Activated CD4-positive, alpha-beta memory T cell treated with anti-CD3 and anti-CD28 coated beads for 36 hours (primary cell): ENCODE measurements at places on chromosomes 6 and 20.

GRCh38 chr20:37388831-37389230 lies 42.9 kb downstream of the SRC start:
- DNase-seq = peak; percentile 2

- no peak for DNase-seq
These were observed 39.6 kb upstream of the CSE1L start for GRCh38 chr20:49006446-49006980.

DNA sequence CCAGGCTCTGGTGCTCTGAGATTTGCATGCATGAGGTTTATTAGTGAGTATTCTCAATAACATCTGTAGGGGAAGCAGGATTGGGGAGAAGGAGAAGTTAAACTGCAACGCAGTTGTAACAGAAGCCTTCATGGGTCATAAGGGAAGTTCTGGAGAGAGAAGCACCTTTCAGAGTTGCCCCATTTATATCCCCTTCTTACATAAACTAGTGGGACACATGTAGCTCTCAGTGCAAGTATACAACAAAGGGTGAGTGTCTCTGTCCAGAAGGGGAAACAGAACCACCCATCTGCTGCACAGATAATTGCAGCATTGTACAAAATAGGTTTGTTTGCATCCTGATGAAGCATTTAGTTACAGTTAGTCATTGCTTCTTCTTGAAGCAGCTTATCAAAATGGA lies 4.3 kb upstream of the ADGB start:
- no peak for DNase-seq

DNA sequence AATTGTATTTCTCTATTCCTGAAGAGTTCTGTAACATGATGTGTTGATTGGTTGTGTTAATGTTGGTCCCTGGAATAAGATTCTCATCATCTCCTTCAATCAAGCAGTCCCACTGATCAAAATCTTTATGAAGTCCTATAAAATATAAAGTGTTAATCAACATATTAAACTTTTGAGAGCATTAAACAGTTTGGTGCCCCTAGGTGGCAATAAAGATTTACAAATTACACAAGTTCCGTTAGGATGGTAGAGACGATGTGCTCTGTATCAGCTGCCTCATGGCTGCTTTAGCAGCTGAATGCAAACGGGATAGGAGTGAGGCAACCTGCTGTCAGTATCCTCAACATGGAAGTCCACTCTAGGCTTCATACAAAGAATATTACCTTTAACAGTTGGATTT lies 16.9 kb downstream of the TDRD6 start:
- DNase-seq = no peak

DNA sequence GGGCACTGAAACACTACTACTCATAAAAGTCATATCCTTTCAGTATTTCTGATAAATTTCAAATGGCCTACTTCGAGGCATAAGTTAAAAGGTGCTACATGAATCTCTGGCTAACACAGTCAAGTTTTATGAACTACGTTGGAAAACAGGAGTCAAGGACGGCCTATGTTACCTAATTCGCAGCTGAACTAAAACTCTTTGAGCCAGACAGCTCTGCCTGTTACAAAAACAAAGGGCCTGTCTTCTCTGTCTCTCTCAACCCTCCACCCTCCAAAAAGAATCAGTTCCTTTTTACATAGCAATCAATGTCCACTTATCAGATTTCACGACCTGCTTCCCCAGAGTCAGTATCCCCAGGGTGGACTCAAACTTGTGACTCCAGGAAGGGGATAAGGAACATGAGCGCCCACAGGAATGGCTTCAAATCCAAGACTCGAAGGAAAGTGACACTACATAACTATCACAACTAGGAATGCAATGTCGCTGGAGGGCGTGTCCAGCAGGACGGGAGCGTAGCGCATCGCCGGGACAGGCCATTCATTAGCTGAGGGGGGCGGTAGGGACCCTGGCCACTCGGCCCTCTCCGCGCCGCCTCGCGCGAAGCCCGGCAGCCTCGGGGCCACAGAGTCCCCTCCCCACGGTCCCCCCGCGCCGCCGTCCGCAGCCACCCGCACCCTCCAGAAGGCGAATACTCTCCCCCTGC lies 591 bp downstream of the IBTK start:
- DNase-seq = peak; percentile 53

DNA sequence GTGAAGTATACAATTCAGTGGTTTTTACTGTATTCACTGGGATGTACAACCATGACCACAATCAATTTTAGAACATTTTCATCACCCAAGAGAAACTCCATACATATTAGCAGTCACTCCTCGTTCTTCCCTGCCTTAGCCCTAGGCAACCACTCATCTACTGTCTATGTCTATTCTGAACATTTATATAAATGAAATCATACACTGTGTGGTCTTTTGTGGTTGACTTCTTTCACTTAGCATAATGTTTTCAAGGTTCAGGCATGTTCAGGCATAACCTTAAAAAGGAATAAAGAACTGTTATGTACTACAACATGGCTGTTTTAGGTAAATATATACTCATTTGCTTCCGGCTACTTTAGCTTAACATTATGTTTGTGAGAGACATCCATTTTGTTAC lies 37.3 kb downstream of the BLTP3A start:
- no peak for DNase-seq

GRCh38 chr6:148455225-148455624 lies 112.6 kb downstream of the SASH1 start:
- no peak for DNase-seq

DNA sequence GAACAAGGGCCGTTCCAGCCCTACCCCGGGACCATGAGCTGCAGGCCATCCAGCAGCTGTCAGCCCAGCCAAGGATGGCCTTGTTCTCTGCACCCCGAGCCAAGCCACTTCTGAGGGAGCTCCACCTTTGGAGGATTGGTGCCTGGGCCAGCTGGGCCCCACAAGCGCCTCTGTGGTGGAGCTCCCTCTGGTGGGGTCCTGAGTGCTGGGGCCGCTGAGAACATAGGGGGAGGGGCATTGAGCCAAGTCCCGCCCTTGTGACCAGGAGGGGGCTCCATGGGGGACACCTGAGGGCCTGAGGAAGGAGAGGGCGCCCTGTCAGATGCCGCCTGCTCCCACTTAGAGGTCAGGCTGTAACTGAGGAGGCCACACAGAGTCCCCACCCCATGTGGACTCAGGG lies 43.2 kb downstream of the YTHDF1 start:
- DNase-seq = peak; percentile 21

GRCh38 chr20:10951216-10951615 lies 277.4 kb upstream of the JAG1 start:
- DNase-seq = no peak

- no peak for DNase-seq
These were observed 2.0 kb downstream of the EDEM2 start for GRCh38 chr20:35145141-35145564.

GRCh38 chr6:8389036-8389818 lies 46.1 kb downstream of the SLC35B3 start:
- no peak for DNase-seq

GRCh38 chr20:2509468-2509781 lies 710 bp upstream of the ZNF343 start:
- DNase-seq = no peak

DNA sequence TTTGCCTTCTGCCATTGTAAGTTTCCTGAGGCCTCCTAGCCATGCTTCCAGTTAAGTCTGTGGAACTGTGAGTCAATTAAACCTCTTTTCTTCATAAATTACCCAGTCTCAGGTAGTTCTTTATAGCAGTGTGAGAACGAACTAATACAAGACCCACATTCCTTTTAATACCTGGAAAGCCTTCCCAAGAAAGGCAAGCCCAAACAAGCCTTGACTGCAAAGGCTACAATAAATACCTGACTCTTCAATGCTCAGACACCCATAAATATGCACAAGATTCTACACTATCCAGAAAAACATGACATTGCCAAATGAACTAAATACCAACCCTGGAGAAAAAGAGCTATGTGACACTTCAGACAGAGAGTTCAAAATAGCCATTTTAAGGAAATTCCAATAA lies 338.8 kb downstream of the HAO1 start:
- DNase-seq = no peak

GRCh38 chr20:23588434-23589403 lies 17.0 kb downstream of the CST9 start:
- DNase-seq = no peak

- no peak for DNase-seq
These were observed 2.5 kb upstream of the HLA-DRA start for GRCh38 chr6:32436995-32437836.

DNA sequence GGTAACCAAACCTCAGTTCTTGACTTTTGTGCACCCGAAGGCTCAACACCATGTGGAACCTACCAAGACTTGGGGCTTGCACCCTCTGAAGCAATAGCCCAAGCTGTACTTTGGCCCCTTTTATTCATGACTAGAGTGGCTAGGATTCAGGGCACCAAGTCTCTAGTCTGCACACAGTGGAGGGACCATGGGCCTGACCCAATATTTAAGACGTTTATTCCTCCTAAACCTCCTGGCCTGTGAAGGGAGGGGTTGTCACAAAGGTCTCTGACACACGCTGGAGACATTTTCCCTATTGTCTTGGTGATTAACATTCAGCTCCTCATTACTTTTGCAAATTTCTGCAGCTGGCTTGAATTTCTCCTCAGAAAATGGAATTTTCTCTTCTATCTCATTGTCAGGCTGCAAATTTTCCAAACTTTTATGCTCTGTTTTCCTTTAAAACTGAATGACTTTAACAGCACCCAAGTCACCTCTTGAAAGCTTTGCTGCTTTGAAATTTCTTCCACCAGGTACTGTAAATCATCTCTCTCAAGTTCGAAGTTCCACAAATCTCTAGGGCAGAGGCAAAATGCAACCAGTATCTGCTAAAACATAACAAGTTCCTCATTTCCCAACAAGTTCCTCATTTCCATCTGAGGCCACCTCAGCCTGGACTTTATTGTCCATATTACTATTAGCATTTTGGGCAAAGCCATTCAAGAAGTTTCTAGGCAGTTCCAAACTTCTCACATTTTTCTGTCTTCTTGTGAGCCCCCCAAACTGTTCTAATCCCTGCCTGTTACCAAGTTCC lies 481.4 kb upstream of the BTBD3 start:
- DNase-seq = no peak

- DNase-seq = peak; percentile 18
These were observed 15.5 kb upstream of the ZFP57 start for GRCh38 chr6:29696147-29697125.

DNA sequence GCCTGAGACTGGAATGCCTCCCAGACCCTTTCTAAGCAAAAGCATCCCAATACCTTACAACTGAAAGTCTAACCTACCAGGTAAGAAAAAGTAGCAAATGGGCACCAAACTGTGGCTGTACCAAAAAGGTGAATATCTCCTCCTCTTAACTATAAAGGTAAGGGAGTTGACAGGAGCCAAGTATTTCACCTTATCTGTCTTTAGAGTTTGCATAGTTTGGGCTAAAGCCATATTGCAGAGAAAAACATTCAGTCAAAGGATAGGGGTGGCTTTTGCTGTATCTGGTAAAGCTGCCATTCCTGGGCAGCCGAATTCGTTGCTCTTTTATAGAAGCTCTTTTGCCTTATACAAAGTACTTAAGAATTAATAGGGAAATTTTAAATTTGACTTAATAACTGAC lies 38.1 kb downstream of the PHF3 start:
- DNase-seq = no peak

DNA sequence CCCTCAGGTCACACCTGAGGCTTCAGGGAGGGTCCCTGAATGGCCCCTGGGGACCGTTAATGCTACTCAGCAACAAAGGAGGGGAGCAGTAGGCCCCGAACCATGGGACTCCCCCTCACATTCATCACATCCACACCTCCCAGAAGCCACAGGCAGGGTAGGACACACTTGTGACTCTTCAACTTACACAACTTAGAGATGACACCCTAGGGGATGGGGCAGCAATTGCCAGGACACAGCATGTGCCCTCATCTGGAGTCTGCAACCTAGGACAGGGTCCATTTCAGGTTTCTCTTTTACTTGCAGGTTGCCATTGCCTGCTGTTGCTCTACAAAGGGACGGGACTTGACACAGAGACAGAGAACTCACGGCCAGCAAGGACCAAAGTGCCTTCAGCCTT lies 770 bp downstream of the ULBP3 start:
- DNase-seq = peak; percentile 36

- DNase-seq = no peak
These were observed 47.0 kb downstream of the GNAS start for GRCh38 chr20:58899512-58899911.

DNA sequence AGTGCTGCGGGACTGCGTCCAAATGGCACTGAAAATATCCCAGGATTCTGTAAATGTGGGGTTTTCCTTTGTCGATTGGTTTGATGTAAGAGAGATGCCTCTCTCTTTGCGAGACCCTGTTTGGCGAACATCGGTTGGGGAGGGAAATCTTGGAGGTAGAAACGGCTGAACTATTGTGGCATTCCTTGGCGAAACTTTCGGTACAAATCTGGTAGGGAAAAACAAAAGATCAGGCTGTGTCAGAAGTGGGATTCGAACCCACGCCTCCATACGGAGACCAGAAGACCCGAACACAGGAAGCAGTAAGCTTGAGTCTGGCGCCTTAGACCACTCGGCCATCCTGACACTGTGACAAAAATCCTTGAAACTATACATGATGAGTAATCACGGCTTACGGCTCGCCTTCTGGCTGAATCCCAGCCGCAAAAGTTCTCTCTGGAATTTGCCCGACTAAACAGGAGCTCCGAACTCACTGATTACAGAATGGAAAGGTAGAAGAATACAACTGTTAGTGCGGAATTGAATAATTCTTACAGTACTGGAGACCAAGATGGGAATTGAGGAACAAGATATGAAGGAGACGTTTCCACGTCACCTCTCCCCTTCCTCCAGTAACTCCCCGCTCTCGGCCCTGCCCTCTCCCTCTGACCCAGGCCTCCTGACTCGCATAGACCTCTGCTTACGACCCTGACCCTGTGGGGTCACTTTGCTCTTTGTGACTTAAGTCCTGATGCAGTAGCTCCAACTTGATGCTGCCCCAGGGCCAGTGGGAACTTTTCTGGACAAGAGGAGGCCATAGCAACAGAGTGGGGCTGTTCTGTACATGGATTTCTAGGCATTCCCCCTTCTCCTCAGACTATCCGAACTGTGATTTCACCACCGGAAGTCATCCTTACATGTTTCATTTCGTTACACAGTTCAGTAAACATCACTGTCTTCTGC lies 132.8 kb upstream of the ZNF184 start:
- peak; percentile 27 for DNase-seq

- DNase-seq = no peak
These were observed 23.5 kb downstream of the CFAP206 start for GRCh38 chr6:87431263-87431662.

DNA sequence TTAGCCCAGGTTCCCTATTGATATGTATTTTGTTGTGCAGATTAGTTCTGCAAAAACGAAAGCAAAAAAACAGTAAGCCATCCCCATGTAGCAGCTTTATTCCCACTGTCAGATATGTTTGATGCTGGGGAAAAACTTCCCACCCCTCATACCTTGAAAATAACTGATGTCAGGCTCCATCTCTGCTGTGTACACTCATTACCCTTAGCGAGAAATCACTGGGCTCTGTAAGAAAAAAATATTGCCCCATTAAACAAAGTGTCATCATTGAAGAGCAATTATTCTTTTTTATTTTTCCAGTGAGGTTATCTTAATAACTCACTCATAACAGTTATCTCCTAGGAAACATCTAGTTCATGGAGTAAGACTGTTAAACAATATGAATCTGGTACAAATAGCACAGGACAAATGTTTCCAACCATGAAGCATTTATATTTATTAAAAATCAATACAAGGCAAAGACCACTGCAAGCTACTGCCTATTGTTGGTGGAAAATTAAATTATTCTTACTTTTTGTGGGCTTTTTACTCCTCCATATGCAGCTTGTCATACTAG lies 268.8 kb downstream of the LMBRD1 start:
- DNase-seq = no peak
